ENCODE measurements at places on chromosomes 4 and X.

DNA sequence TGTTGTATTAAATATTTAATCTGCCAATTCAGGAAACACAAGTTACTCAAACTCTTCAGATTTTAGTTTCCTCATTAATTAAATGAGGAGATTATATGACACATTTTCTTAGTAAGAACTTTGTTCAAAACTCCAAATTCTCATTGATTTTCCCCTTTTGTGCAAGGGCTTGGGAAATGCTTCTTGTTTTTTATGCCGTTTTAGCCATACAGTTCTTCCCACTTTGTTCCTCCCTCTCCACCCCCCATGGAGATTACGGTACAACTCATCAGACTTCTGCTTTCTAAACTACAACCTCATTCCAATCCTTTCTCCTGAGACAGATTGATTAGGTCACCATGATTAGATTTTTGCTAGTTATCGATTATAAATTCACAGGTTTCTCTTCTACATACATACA lies 10.9 kb upstream of the BBS7 start:
- DNase-seq = no peak

DNA sequence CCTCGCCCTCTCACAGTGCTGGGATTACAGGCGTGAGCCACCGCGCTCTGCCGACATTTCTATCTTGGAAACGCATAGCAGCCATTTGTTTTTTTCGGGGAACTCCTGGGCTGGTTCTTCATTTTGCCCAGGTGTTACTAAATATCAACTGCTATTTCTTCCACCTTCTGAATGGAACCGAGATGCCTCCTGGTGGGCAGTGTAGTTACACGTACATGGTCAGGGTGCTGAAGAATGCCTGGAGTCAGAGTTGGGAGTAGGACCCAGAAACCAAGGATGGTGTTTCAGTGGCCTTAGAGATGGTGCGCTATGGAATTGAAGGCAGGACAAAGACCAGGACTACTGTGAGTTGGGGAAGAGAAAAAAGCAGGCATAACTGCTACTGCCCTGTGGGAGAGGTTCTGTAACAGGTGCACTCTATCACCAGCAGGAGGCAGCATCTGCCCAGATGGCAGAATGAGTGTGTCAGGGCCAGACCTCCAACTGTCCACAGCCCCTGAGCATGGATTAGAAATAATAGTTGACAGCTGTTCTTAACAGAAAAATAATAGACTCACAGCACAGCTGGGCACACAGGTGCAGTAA lies 81.7 kb downstream of the ZC4H2 start:
- DNase-seq = no peak

DNA sequence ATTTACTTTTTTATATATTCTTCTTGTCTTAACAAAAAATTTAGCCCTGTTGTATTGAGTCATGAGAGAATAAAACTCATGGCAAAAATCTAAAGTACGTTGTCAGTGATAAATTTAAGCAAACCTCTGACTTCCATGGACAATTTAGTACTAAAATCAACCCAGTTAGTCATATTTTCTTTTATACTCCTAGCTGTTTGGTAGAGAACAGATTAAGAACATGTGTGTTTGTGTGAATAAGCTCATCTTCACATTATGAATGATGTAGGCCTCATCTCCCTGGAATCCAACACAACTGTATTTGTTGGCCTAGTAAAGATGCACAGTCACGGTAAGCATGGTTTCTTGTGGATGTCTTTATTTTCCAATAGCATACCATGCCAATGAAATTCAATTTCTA lies 40.8 kb upstream of the FAM47B start:
- no peak for DNase-seq

GRCh38 chrX:6095469-6095868 lies 133.2 kb downstream of the NLGN4X start:
- no peak for DNase-seq

DNA sequence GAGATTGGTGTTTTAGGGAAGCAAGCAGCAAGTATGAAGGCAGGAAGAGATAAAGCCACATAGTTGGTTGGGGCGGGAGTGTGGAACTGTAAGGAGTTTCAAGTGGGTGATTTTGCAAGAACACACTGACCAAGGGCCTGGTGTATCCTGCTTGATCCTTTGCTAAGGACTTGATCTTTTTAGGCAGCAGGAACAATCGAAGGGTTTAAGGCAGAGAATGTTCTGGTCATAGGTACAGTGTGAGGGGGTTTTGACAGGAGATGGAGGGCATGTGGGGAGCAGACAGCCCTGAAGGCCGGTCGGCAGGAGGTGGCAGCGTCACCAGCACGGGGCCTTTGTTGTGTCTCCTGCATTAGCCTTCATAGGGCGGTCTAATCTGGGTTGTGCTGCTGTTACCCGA lies 54.7 kb downstream of the FAM193A start:
- no peak for DNase-seq

- DNase-seq = no peak
Observed at GRCh38 chr4:102862747-102863146, 6.0 kb upstream of the CISD2 start.

- DNase-seq = peak; percentile 24
Observed at GRCh38 chr4:156615066-156615531, 356.5 kb downstream of the PDGFC start.

- DNase-seq = no peak
Observed at GRCh38 chr4:14807856-14808255, 194.4 kb upstream of the CPEB2 start.
